Activated CD4-positive, alpha-beta T cell treated with anti-CD3 and anti-CD28 coated beads, Interleukin-2, amount 50 U/mL, for 16 hours (primary cell): ENCODE measurements at places on chromosomes 3 and 15.

GRCh38 chr15:39183164-39183881 is 397.6 kb upstream of the THBS1 start:
- no peak for DNase-seq

DNA sequence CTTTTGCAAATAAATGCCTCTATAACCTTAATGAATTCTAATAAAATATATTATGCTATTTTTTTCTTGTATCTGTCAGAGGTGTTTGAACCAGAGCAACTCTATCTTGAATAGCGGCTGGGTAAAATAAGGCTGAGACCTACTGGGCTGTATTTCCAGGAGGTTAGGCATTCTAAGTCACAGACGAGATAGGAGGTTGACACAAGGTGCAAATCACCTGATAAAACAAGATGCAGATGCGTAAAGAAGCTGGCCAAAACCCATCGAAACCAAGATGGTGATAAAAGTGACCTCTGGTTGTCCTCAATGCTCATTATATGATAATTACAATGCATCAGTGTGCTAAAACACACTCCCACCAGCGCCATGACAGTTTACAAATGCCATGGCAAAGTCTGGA is 990.7 kb downstream of the FHIT start:
- DNase-seq: no peak

DNA sequence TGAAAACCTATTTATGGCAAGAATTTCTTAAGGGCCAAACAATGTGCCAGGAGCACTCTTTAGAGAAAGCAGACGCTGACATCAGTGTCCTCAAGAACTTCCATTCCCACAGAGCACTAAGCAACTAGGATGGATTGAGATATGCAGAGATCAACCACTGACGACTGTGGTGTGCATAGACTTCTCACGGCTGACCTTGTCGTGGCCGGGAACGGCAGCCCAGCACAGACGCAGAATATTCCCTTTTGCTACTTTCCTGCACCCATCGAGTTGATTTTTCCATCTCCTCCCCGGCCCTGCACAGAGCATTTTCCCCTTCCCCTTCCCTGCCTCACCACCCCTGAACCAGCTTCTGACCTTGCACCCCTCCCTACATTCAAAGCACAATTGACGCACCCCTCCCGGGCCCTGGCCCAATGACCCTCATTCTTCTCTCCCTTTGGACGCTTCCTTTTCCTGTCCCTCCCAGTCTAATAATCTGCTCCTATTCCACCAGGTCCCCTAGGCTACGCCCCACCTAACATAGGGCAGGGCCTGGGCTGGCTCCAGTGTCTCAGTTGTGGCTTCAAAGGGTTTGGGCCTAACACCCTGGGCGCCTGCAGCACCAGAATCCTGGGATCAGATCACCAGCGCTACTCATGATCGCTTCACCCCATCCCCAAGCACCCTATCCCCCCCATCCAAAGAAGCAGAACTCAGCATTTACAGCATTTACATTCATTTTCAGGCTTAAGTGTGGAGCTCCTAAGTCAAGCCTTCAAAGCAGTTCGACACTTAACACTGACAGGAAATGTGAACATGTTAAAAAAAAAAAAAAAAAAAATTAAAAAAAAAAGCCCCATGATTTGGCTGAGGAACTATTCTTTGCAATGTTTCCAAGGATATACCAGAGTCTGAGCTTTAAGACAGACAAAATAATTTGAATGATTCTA is 151.2 kb downstream of the FOXP1 start:
- DNase-seq: no peak

GRCh38 chr15:41873711-41874110 is 20.1 kb downstream of the SPTBN5 start:
- DNase-seq: no peak

DNA sequence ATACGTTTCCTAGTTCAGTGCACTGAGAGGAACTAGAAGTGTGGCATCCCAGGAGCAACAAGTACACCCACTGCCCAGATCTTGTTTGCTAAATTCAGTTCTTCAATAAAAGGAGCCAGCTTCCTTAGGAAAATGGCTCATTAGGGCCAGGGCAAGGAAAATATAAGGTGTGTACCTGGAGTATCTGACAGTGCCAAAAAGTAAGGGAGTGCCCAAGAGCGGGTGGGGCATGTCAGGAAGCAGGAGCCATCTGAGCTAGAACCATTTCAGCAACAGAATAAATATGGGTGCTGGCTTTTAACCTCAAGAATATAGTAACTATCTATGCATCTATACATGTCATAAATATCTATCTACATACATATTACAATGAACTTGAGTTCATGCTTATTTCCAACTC is 44.1 kb downstream of the SLC41A3 start:
- no peak for DNase-seq

DNA sequence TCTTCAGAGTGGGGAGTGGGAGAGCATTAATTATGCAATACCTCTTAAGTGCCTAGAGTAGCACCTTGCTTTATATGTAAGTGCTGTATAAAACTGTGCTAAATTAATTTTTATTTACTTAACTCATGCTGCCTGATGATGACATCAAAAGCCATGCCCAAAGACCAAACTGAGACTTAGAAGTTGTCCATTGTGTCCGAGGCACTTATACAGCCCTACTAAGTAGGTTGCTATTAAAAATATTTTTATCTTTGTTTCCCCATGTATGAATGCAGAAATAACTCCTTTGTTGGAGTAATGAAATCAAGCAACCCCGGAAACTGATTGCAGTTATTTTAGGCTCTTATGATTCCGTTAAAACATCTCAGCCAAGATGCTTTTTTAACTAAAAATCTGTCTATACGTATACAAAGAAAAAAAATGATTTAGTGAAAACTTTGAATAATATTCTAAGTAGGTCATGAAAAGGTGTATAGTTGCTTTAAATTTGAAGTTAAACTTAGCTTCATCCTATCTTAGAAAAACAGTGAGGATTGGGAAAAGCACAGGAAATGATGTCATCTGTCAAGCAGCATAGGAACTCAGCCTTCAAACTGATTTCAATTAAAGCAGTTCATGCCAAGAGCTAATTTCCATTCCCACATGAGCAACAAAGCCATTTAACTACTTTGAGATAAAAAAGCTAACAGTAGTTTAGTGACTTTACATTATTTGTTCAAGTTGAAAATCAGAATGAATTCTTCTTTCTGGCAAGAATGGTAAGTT is 43.0 kb downstream of the FBN1 start:
- DNase-seq: no peak

DNA sequence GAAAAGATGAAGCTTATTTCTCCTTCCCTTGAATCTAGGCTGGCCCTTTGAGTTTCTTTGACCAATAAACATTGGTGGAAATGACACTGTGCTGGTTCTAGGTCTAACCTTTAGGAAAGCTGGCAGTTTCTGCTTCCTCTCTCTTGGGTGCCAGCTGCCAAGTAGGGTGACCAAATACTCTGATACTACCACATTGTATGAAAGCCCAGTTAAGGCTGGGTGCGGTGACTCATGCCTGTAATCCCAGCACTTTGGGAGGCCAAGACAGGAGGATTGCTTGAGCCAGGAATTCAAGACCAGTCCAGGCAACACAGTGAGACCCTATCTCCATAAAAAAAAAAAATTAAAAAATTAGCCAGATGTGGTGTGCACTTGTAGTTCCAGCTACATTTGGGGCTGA is 320.7 kb downstream of the ZNF621 start:
- DNase-seq: no peak

GRCh38 chr3:16533928-16534574 is 20.6 kb upstream of the RFTN1 start:
- DNase-seq: no peak

DNA sequence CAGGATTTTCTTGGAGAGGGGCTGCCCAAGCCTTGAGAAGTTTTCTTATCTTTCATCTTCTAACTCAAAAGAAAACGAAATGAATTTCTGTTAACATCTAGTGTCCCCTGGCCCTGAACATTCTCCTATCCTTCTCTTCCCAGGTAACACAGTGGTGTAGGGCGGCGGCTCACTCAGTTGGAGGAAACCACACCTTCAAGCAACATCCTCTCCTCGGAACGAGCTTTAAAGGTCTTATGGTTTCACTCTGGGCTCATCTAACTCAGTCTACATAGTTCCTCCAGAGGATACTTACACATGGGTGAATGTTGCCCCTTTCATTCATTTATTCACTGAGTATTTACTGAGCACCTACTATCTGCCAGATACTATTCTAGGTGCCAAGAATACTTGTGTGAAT is 31.0 kb upstream of the KLHL6 start:
- DNase-seq: no peak

- no peak for DNase-seq
Observed at GRCh38 chr3:11610044-11610671, 33.6 kb downstream of the VGLL4 start.

- no peak for DNase-seq
Observed at GRCh38 chr15:32908135-32908801, 190.5 kb downstream of the GREM1 start.

DNA sequence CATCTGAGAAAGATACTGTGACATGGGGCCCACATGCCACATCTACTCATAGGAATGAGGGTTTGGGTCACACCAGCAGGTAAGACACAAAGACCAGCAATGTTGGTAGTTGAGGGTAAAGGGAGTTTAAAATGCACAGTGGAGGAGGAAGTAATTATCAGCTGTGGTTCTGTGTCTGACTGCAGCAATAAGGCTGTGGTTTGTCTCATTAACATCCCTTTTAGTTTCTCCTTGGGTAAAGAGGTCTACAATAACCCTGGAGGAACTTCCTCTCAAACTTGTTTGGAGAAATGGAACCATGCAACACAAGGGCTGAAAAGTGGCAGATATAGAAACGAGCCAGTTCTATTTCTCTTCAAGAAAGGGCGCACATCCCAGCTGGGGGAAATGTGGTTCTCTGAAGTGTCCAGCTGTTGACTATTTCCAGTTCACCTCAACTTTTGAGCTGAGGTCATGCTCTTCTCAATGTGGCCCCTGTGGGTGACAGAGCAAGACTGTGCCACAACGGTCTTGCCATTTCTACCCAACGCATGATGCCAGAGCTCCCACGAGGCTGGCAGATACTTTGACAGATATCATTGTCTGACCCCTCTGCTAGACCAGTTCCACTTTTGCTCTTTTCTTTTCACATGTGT is 234.3 kb downstream of the SQOR start:
- no peak for DNase-seq

GRCh38 chr3:186997473-186997939 is 67.2 kb downstream of the ST6GAL1 start:
- DNase-seq: no peak

- no peak for DNase-seq
Observed at GRCh38 chr3:151062611-151063010, 22.9 kb upstream of the MED12L start.

GRCh38 chr3:90055666-90056065 is 948.2 kb downstream of the EPHA3 start:
- DNase-seq: no peak
